Stimulated activated CD8-positive, alpha-beta memory T cell treated with anti-CD3 and anti-CD28 coated beads, Interleukin-7, amount 100 ng/mL, for 1 hour (primary cell): ENCODE measurements at places on chromosomes 4 and X.

GRCh38 chr4:141455651-141456050, 180.7 kb upstream of the IL15 start:
- DNase-seq, result no peak

GRCh38 chr4:151522866-151523519, 114.0 kb downstream of the FHIP1A start:
- DNase-seq, result no peak

GRCh38 chr4:139175646-139176301, 1.2 kb downstream of the ELF2 start:
- no peak for DNase-seq

GRCh38 chrX:45557387-45557786, 356.7 kb upstream of the DIPK2B start:
- DNase-seq, result no peak

GRCh38 chr4:10032625-10033024, 11.3 kb upstream of the SLC2A9 start:
- DNase-seq, result no peak

GRCh38 chr4:69858690-69859089, 1.3 kb downstream of the SULT1E1 start:
- no peak for DNase-seq

DNA sequence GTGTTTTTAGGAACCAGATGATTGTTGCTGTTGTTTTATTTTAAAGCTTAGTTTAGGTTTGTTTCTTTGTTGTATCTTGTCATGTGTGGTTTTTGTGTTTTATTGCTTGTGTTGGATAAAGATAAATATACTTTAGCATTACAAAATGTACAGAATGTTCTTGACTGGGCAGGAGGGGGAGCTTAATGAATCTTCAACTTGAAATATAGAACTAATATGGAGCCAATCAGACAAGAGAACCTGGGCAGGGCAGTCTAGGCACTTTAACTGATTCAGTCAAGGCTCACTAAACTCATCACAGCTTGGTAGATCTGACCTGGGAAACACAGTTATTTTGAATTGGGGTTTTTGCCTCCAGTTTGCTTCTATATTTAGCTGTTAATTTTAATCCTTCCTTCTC, 304.2 kb downstream of the ARHGAP24 start:
- no peak for DNase-seq

GRCh38 chr4:19403786-19404370, 847.8 kb upstream of the SLIT2 start:
- no peak for DNase-seq

DNA sequence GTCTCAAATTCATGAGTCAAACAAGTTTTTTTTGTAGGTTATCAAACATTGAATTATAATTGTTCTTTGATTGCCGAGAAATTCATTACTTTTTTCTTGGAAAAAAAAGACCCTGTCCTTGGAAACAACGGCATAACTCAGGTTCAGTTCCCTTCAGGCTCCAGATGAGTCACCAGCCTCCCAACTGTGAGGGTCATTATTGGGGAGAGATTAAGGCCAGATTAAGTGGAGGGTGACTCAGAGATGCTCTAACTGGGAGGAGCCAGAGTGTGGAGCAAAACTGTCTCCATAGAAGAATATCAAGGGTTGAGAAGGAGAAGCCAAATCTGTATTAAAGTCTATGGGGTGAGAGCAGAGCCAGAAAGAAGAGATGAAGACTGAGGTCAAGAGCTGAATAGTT, 9.6 kb downstream of the ADGRG4 start:
- DNase-seq, result no peak

GRCh38 chrX:17027931-17028330, 81.5 kb downstream of the REPS2 start:
- DNase-seq, result no peak

- no peak for DNase-seq
Measured at GRCh38 chr4:70239131-70239883, 3.1 kb upstream of the CSN3 start.

- no peak for DNase-seq
Measured at GRCh38 chrX:40452031-40452430, 128.7 kb upstream of the ATP6AP2 start.

DNA sequence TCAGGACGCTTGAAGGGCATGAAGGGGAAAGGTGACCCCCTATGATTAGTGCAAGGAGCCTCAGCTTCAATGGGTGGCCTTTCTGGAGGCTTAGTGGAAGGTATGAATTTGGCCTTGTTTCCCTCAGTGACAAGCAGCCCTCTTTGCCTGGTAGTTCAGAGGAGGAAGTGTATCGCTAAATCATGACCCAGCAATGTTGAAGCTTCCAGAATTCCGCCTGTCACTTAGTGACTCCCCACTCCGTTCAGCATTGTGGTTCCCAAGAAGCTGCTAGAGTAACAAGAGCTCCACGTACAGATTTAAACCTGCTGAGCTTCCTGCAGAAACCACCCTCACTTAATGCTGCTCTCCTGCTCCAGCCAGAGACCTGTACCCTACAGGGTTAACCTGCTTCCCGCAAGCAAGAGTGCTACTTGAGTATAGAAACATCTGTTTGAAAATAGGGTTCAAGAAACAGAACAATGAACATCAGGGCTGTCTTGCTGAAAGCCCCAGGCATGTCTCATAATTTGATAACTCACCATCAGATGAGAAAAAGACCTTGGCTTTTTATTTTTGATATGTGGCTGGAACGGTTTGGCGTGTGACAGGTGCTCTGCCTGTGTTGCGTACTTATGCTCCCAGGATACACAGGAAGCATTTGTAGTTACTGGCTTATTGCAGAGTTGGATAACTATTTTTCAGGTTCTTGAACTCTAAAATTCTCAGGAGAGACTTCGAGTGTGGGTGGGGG, 105.2 kb downstream of the UCHL1 start:
- DNase-seq, result no peak

- DNase-seq, result no peak
Measured at GRCh38 chr4:123913598-123913997, 517.0 kb downstream of the SPRY1 start.

DNA sequence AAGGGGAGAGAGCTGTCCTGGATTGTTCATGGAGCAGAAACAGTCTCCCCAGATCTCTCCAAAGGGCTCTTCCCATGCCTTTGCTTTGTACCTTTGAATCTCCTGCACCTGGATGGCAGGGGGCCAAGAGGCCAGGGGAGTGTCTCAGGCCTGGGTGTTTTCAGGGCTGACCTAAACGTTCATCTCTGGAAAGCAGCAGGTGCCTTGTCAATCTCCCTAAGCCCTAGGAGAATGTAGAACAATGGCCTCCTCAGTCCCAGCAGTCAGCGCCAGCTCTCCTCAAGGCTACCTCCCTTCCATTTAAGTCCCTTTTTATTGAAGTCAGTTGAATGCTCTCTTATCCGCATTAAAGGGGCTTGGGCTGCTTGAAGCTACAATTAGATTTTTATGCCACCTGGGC, 31.2 kb upstream of the NSUN7 start:
- DNase-seq, result no peak

- no peak for DNase-seq
Measured at GRCh38 chrX:48909703-48910294, 1.6 kb downstream of the SLC35A2 start.

GRCh38 chr4:101211146-101211553, 136.2 kb downstream of the PPP3CA start:
- no peak for DNase-seq

DNA sequence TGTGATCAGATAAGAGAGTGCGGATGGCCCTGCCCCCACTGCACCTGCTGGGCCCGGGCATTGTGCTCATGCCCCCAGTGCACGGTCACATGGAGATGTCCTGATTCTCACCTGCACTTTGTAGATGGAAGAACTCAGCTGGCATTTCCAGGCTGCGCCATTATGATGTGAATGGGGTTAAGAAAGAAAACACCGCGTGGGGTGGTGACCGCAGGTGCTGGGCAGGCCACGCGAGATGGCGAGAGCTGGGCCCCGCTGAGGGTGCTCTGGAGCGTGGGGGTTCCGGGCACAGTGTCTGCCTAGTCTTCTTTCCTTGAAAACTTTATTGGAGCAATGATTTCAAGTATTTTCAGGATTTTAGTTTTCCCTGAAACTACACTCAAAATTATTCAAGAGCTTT, 17.8 kb upstream of the HGFAC start:
- no peak for DNase-seq

GRCh38 chrX:153722704-153723350, 1.4 kb downstream of the BCAP31 start:
- DNase-seq, result no peak

DNA sequence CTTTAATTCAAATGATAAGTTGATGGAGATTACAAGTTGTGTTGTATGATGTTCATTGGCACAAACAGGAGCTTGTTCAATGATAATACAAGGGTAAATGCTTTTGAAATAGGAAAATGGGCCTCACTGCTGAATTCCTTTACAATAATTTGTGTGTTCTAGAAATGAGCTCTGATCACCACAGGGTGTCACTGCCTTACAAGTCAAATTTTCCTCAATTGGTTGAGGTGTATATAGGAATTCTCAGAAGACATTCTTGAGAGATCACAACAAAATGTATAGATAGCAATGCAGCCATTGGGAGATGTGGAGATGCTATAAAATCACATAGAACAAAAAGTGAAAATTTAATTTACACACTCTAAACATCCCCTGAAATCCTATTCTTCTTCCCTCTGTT, 49.6 kb downstream of the KLF8 start:
- DNase-seq, result no peak

DNA sequence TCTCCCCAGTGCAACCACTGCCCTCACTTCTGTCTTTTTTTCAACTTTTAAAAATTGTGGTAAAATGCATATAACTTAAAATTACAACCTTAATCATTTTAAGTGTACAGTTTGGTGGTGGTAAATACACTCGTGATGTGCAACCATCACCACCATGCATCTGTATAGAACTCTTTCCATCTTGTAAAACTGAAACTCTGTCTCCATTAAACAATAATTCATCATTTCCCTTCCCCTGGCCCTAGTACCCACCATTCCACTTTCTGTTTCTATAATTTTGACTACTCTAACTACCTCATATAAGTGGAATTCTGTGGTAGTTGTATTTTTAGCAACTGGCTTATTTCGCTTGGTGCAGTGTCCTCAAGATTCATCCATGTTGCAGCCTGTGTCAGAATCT, 6.8 kb upstream of the CTBP1 start:
- no peak for DNase-seq

DNA sequence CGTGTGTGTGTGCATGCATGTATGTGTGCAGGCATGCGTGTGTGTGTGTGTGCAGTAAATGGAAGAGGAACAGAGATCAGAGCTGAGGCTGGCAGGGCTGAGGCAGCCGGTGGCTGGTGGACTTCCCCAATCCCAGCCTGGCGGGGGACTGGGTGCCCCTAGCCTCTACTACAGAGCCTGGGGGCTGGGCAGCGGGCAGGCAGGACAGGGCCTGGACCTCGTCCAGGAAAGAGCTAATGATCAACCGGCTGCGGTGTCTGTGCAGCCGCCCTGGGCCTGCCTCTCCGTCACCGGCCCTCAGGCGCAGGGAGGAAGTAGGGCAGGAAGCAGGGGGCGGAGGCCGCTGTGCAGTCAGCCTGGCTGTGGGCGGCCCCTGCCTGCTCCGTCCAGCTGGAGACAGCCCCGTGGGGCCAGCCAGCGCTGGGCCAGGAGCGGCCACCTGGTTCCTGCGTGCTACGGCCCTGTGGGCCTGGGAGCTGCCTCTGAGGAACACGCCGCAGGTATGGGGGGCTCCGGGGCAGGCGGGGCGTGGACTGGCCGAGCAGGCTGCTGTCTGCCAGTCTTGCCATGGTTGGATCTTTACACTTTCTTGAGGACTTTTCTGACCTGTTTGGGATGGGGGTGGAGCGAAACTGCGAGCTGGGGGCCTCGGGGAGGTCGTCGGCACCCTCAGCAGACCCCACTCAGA, at the start of gene SH3TC1:
Gene SH3TC1 (plus strand): TSS at position 385 of the 688 bp plus-strand sequence. CDS start 5,905 bp downstream, outside the sequence.
- DNase-seq, result peak; percentile 18

- no peak for DNase-seq
Measured at GRCh38 chr4:16026160-16026761, 57.6 kb downstream of the PROM1 start.

GRCh38 chrX:49053223-49054072, 5.4 kb upstream of the CCDC120 start:
- DNase-seq, result peak; percentile 31
